ENCODE measurements at places on chromosomes 11 and 22.

DNA sequence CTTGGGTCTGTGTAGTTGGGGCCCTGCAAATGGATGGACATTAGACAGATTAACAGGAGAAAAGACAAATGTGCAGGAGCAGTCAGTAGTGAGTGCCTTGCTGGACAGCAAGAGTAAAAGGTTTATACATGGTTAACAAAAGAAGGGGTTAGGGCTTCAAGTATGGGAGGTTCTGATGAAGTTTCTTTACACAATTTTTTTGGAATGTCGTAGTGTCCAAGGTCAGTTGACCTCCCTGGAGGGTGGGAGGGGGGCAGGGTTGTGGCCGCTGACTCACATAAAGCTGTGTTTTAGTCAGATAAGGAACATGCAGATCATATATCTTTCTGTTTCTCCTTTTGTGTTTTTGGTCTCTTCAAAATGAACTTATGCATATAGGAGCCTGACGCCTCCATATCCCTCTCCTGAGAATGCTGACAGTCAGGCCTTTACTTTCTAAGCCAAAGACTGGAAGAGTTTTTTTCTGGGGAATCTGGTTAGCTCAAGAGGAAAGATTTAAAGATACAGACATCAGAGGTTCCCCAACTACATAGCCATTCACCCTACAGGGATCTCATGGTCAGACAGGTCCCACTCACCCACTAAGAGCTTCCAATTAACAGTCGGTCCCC is 134.3 kb downstream of the NECTIN1 start:
- DNase-seq: no peak

- DNase-seq: no peak
These were observed 15.6 kb downstream of the KIAA1671 start for GRCh38 chr22:24968066-24968561.

DNA sequence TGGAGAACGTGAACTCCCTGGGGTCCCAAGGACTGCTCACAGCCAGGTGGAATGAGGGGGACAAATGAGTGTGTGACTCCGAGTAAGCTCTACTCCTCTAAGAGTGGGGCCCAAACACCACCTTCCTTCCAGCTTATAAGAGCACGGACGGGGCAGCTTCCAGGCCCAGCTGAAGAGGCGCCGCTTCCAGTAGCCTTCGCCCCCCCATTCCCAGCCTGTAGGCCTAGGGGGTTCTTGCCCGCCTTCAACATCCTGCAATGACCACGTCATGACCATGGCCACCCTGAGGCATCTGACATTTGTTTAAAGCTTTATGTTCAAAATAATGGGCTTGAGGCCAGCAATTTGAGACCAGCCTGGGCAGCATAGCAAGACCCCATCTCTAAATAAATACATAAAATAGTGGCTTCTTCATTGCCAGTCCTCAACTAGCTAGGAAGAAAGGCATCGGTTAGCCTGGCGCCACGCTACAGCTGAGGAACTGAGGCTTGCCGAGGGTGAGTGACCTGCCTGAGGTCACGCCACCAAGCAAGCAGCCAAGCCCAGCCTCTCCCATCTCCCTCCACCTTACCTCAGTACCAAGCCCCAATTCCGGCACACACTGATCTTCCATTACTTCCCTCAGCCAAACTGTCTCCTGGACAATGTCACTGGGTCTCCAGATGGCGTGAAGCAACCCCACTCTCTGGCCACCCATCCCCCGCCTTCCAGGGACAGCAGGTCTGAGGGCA is 7.8 kb upstream of the TNFRSF13C start:
- DNase-seq: no peak

GRCh38 chr22:35065183-35065582 is 775 bp upstream of the ISX start:
- no peak for DNase-seq

DNA sequence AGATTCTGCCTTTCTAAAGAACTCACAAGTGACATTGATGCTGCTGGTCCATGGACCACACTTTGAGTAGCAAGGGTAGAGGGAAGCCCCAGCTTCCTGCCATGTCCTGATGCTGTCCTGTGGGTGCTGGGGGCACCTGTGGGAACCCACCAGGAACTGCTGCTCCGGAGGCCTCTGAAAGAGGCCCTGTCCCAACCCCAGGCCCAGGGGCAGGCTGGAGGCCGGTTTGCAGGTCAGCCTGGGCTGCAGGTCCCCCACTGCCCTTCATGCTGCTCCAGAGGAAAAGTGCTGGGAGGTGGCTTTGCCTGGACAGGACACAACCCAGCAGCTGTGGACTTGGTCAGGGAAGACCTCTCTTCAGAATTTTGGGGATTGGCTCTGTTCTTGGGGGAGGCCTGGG is 44.8 kb upstream of the SLC22A12 start:
- DNase-seq: no peak

DNA sequence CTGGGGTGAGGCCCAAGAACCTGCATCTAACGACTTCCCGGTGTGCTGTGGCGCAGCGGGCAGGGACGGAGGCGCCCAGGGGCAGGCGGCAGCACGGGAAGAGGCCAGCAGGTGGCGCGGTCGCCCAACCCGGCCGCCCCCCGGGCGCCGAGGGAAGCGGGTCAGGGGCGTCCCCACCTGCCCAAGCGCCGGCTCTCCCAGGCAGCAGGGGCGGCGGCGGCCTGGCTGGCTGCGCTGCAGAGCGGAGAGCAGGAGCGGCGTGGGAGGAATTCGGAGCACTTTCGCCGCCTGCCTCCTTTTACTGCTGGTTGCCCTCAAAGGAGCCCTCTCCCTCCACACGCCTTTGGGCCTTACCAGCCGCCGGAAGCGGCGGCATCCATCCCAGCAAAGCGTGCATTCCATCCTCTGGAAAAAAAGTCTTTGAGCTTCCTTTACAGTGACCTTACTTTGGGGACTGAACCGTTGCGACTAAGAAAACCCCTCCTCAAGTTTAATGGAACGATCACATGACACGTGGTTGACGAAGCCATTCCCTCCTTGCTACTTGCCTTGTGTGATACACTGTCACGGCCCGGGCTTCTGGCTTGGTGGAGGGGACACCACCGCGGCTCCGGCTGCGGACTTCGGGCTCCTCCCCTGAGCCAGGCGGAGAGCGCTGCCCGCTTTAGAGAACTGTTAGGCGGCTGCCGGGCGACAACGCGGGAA is 106.8 kb upstream of the CLMP start:
- peak; percentile 10 for DNase-seq

- peak; percentile 15 for DNase-seq
These were observed 56.1 kb downstream of the KIAA1671 start for GRCh38 chr22:25008666-25009065.

DNA sequence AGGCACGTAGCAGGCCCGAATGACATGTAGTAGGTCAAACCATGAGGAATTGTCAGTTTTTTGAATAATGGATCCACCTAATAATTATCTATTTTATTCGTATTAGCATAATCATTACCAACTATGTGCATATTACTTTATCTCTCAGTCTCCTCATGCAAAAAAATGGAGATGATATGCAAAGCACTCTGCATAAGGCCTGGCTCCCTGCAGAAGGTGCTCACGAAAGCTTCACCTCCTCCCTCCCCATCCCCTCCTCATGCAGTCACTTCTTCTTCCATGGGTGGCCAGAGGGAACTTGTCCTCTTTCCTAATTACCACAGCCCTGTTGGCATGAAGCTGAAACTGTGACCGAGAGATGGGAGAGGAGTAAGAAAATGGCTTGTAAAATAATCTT is 20.8 kb upstream of the TSKU start:
- no peak for DNase-seq

DNA sequence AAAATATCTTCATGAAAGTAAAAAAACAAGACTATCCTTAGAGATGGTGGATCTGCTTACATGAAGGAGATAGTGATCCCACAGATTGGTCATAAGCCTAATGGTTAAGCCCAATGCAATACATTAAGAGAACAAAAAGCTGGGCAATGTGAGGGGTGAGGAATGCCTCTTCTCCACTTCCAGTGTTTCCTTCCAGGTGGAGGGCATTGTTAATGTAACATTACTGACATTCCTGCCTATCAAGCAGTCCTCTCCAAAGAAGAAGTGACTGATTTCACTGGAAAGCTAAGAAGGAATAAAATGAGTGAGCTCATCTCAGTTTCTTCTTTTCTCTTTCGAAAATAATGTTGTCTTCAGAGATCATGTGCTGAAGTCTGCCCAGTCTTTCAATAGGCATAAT is 207.8 kb downstream of the RAB38 start:
- no peak for DNase-seq

DNA sequence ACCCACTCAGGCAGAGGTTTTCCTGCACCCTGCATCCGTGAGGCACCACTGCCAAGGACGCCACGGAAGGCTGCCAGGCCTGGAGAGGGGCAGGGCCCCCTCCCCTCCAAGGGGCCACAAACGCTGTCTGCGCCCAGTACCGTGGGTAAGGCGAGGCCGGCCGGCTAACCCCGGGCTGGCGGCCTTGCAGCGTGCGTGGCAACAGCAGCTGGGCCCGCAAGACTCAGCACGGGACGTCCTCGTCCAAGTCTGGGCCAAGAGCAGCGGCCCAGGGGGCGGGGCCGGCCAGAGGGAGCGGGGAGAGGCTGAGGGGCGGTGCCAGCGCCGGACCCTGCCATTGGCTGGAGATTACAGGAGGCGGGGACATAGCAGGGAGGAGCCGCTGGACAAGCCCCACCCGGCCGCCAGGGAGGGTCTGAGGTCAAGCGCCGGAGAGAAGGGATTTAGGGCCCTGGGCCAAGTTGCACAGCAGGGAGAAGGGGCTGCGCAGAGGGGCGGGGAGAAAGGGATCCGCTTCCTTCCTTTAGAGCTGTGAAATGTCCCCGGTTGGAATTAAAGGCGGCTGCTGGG is 16.0 kb downstream of the SLC43A1 start:
- DNase-seq: peak; percentile 88

DNA sequence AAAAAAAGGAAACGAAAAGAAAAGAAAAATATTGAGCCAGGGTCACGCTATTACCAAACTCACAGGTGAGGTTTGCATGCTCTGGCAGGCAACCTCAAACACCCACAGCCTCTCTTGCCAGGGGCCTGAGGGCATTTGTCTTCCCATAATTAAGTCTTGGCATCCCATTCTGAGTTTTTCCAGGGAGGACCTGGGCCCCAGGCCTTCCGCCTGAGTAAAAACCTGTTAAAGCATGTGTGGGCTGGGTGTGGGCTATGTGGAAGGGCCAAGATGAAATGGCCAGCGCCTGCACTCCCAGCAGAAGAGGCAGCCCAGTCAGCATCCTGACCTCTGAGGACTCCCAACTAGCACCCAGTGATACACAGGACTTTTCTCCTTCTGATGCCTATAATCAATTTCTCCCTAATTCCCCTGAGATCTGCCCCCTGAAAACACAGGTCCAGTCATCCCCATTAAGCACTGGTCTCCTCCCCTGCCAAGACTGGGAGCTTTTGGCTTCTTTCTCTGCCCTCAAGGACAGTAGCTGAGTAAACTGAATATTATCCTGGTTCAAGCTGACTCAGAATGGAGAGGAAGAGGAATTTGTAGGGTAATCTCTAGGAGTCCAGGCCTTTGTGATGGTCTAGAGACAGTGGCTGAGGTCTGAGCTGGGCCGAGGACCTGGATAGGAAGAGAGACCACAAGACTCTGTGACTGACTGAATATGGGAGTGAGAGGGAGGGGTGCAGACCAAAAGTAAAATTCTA is 35.6 kb upstream of the ACER3 start:
- DNase-seq: no peak

DNA sequence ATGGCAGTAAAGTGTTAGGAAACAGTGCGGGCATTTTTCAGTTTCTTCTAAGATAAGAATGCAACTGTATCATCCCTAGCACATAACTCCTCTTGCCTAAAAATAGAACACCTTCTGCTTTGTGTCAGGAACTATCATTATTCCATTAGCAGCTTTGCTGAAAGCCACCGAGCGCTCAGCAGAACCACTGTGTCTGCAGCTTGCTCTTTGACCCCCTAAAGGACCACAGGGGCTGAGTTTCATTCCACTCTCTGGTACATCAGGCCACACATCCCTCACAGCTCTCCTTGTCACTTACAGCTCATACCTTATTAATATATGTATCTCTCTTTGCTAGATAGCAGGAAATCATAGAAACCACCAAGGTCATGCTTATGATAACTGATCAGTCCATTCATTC is 360.2 kb downstream of the KCNA4 start:
- no peak for DNase-seq
